Fibroblast of skin of left quadriceps (primary cell): ENCODE measurements at places on chromosomes 7 and 10.

DNA sequence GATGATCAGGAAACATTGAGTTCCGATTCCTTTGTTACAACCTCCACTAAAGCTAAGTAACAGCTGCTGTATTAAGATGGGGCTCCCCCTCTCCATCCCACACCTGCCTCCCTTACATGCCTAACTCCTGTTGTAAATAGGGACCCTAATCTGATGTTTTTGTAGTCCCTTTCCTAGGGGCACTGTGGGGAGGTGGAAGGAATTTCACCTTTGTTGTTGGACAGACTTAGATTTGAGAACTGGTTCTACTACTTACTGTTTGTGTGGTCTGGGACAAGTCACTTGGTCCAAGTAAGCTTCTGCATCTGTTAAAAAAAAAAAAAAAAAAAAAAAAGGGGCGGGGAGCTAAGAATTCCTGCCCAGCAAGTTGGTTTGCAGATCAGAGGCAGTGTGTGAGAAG lies 42.6 kb downstream of the KIAA1217 start:
- DNase-seq, result no peak

DNA sequence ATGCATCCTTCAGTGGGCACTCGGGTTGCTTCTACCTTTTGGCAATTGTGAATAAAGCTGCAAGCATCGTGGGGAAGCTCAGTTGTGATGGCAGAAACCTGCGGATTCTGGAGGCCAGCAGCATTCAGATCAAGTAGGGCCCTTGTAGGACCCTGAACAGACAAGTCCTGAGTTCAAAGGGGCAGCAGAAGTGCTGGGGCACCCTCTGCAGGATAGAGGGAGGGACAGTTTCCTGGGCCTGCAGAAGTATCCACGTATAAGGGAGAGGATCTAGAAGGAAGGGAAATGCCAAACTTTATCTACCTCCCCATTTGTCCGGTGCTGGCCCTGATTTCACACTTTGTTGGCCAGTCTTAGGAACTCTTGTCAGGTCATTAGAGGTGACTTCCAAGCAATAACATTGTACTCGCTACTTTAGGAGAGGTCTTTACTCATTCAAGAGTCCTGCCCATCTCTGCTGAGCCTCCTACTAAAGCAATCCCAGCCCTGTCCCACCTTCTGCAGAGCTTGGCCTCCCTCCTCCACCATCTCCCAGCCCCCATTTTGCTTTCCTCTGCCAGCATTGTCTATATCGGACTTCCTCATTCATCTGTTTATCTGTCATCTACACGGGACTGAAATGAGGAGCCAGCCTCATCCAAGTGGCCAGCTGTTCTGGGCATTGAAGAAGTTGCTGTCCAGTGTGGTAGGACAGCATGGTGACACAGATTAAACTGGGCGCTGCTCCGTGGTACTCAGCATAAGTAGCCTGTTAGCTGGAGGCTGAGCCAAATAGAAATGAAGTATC lies 26.6 kb upstream of the R3HCC1L start:
- DNase-seq, result no peak

DNA sequence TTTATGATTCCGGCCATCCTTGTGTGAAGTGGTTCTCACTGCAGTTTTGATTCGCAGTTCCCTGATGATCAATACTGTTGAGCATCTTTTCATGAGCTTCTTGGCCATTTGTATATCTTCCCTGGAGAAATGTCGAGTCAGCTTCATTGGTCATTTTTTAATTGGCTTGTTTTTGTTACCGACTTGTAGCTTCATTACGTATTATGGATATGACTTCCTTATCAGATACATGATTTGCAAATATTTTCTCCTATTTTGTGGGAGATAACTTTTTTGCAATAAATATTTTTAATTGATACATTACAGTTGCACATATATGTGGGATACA lies 27.4 kb upstream of the TPK1 start:
- no peak for DNase-seq

DNA sequence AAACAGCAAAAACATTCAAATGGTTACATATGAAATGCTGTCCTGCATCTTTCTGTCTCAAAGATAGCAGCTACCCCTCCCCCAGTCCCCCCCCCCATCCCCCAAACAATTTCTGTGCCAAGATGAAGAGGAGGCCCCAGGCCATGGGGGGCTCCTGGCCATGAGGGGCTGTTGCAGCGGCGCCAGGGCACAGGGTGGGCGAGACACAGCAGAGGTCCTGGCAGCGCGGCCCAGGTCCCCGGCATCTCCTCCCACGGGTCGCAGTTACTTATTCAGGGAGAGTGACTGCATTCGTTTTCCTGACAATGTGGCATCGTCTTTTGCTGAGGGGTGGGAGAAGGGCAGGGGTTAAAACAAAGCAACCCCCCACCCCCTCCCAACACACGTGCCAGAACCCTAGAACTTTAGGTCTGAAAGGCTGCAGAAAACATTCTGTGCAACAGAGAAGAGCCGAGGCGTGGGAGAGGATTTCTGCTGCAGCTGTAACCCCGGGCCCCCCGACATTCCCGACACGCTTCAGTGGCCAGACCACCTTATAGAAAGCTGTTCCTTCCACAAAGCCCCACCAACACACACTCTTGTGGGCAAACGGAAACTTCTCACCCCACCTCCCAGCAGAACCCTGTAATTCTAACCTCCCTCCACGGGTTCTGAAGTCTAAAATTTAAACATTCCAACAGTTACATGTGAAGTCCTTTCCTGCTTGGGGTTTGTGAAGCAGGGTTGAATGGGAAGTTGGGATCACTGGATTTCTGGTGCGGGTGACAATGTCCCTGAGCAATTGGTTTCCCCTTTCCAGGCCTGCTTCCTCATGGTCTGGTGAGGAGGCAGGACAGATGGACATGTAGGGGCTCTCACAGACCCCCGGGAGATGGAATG lies 11.7 kb downstream of the PDAP1 start:
- no peak for DNase-seq

DNA sequence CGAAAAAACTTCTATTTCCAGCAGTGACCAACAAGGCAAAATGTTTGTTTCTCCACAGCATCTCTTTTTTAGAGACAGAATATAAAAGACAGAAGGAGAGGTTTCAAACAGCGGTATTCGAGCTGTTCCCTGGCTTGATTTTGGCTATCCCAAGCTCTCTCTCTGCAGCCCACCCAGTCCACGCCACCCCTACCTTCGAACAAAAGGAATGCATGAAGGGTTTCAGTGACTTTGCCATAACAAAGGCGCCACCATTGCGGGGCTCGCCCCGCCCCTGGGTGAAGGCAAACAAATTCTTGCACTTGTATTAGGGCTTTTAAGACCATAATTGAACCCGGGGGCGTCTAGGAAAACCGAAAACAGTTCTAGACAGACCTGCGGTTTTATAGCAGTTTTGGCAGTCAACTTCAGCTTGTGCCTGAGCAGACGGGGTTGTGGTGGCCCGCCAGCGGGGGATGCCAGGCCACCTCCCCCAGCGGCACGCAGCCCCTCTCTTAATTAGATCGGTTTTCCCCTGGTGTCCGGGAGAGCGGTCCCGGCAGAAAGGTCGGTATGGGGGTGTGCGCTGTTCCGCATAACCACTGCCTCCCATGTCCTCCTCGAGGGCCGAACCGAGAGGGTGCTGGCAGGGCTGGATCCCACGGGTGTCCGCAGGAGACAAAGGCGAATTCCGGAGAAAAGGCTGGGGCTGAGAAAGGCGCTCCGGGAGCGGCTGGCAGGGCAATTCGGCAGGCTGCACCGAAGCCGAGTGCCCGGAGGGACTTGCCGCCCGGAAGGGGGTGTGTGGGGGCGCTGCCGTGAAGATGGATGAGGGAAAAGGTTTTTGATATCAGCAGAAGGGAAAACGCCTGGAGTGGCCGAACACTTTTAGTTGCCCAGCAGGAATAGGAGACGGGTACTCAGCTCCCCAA lies 2.7 kb upstream of the HOXA11 start:
- DNase-seq, result no peak

DNA sequence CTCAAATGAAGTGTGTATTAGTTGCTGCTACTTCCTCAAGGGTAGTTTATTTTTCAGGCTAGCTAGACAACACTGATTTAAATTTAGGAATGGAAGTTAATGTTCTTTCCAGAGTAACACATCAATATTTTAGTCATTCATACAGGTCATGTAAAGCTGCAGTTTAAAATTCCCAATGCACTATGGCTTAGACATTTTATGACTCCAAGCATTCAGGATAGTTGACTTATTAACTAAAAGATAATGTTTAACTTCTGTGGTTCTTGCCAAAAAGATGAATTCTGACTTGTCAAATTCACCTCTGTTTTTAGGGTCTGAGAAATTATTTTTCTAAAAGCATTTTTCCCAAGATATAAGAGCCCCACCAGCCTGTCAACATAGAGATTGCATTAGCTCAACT lies 131.9 kb downstream of the TFPI2 start:
- DNase-seq, result no peak

GRCh38 chr10:97384641-97385040 lies 16.5 kb downstream of the RRP12 start:
- DNase-seq, result no peak

GRCh38 chr7:29126804-29127203 lies 19.5 kb downstream of the CPVL start:
- DNase-seq, result no peak

DNA sequence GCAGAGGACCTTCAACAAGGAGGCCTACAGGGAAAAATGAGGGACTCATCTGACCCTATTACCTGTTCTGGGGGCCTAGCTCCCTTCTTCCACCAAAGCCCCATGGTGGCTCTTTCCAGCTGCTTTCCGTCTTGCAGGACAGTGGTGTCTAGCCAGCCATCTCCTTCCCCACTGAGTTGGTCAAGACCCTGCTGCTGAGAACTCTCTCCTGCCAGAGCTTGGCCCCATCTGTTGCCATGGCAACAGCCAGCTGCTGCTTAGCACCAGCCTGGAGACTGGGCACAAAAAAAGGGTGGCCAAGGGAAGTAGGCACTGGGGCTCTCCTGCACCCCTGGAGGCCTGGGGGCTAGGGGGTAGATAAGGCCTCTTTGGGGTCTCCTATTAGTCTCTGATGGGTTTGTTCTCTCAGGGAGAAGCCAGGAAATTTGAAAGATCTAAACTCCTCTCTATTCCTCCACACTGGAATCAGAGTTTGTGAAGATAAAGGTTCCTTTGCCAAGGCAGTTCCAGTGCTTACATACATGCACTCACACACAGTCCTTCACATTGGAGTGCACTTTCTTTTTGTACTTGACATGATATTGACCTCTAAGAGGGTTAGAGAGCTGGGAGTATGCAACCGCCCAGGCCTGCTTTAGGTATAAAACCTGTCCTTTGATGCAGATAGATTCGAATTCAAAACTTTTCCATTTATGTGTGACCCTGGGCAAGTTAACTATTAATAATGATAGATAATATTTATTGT lies 15.8 kb downstream of the TSPAN33 start:
- DNase-seq, result no peak

GRCh38 chr7:605661-606450 lies 86.2 kb upstream of the PDGFA start:
- no peak for DNase-seq

- no peak for DNase-seq
Observed at GRCh38 chr7:117835016-117835664, 38.1 kb downstream of the CTTNBP2 start.

DNA sequence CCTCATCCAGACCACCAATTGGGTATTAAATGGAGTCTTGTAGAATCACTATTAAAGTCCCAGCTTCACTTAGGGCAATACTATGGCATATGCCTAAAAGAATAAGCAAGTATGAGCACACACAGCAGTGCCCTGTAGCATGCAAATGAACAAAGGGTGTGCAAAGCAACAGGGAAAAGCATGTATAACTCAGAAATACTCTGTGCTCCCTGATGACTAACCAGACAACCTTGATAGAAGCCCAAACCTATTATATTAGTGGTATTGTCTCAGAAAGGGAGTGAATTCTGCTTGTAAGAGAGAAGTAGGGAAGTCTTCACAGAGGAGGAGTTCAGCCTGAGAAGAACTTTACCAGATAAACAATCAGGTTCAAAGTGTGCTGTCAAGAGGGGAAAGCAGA lies 131.2 kb downstream of the DGKI start:
- no peak for DNase-seq

- DNase-seq, result no peak
Observed at GRCh38 chr7:143245123-143245522, 18.1 kb upstream of the GSTK1 start.

DNA sequence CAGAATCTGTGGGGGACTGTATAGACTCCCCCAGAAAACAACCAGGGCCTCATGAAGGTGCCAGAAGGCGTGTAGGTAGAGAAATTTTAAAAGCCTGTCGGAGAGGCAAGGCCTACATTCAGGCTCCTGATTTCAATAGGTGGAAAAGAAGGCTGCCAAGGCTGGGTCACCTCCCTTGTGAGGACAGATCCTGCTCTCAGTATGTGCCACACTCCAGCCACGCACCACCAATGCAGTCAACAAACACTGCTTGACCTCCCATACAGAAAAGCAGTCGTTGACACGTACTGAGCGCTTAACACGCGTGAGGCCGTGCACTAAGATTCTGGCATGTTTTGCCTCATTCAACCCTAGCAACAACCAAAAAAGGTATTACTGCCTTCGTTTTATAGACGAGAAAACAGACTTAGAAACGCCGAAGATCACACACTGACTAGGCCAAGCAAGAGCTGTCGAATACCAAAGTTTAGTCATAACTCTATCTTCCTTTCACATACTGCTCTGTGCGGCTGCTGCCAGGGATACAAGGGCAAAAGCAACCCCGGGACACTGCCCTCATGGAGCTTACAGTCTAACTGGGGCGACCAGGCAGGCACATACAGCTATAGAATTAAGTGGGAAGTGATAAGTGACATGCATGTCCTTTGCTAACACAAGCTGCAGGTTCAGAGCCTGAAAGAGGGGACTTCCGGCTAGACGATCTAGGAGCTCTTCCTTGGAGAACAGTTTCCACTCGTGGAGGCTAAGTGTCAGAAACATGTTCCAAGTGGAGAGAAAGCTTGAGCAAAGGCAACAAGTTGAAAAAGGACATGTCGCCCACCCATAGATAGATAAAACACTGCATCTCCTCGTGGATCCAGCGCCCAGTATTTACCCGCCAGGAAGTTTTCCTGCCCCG lies 797 bp upstream of the NKX2-3 start:
- no peak for DNase-seq

GRCh38 chr10:126155528-126155927 lies 232.7 kb downstream of the ADAM12 start:
- no peak for DNase-seq

DNA sequence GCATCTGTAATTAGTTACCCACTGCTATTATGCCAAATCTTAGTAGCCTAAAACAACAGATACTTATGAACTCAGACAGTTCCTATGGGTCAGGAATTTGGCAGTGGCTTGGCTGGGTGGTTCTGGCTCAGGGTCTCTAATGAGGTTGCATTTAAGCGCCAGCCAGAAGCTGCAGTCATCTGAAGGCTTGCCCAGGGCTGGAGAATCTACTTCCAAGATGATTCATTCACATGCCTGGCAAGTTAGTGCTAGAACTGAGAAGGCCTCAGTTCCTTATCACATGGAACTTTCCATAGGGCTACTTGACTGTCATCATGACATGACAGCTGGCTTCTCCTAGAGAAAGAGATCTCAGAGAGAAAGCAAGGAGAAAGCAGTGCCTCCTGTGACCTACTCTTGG lies 121.3 kb downstream of the AVL9 start:
- peak; percentile 12 for DNase-seq
